ENCODE measurements at places on chromosomes 5 and 9.

DNA sequence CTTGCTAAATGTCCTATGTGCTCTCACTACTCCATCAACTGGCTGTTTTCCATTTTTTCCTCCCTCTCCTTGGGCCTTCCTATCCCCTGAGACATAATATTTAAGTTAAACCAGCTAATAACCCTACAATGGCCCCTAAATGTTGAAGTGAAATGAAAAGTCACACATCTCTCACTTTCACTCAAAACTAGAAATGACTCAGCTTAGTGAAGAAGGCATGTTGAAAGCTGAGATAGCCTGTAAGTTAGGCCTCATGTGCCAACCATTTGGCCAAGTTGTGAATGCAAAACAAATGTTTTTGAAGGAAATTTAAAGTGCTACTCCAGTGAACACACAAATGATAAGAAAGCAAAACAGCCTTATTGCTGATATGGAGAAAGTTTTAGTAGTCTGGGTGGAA, 48.8 kb upstream of the CDH10 start:
- no peak for DNase-seq

DNA sequence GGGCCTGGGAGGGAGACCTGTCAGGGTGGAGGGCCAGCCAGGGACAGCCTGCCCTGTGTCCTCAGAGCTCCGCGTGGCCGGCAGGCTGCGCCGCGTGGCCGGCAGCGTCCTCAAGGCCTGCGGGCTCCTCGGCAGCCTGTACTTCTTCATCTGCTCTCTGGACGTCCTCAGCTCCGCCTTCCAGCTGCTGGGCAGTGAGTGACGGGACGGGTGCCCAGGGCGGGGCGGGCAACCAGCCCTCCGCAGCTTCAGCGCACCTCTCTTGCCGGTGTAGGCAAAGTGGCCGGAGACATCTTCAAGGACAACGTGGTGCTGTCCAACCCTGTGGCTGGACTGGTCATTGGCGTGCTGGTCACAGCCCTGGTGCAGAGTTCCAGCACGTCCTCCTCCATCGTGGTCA, 1.8 kb downstream of the SLC34A3 start:
- no peak for DNase-seq

- no peak for DNase-seq
These were observed 138.6 kb upstream of the NFIB start for GRCh38 chr9:14452539-14452938.

DNA sequence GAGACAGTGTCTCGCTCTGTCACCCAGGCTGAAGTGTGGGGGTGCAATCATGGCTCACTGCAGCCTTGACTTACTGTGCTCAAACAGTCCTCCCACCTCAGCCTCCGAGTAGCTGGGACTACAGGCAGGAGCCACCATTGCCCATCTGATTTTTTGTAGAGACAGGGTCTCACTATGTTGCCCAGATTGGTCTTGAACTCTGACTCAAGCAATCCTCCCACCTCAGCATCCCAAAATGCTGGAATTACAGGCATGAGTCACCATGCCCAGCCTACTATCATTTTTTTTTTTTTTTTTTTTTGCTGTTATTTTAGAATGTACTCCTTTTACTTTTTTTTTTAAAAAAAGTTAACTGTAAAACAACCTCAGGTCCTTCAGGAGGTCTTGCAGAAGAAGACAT, 449.0 kb downstream of the CCDC171 start:
- no peak for DNase-seq

DNA sequence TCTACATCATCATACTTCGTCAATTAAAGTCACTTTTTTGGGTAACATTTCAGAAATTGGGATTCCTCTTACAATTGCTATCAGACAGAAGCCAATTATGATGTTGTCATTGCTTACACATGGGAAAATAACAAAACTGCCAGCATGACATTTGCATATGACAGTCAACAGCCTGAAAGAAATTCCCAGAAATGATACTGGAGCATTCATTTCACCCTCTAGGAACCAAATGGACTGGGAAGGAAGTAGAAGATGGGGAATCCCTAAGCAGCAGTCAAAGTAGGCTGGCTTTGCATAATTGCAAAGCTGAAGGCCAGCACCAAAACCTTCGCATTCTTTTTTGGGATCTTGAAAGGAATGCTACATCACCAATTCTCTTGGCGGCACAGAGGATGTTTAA, 10.7 kb downstream of the HMGCS1 start:
- peak; percentile 92 for DNase-seq

GRCh38 chr5:91328743-91329142, 54.4 kb downstream of the ARRDC3 start:
- DNase-seq, result no peak

- DNase-seq, result no peak
These were observed 1.3 kb upstream of the EBF1 start for GRCh38 chr5:159100782-159101646.

- DNase-seq, result no peak
These were observed 1.1 kb downstream of the CFAP90 start for GRCh38 chr5:7849681-7850394.

DNA sequence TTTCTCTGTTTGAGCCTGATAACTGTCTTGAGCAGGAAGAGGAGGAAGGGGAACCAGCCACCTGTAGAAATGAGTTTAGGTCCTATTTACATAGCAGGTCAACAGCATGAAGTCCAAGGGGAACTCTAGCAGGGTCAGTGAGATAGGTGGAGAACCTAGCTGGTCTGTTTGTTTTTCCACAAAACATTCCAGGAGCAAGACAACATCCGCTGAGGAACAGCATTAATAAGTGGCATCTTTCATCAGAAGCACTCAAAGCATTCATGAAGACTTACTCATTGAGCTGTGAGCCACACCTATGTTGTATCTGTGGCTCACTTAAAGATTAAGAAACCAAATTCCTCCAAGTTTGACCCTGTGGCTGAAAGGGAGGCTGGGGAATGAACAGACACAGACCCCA, 115.9 kb downstream of the ACTBL2 start:
- no peak for DNase-seq

- no peak for DNase-seq
These were observed 7.5 kb downstream of the UNC5A start for GRCh38 chr5:176817841-176818377.

DNA sequence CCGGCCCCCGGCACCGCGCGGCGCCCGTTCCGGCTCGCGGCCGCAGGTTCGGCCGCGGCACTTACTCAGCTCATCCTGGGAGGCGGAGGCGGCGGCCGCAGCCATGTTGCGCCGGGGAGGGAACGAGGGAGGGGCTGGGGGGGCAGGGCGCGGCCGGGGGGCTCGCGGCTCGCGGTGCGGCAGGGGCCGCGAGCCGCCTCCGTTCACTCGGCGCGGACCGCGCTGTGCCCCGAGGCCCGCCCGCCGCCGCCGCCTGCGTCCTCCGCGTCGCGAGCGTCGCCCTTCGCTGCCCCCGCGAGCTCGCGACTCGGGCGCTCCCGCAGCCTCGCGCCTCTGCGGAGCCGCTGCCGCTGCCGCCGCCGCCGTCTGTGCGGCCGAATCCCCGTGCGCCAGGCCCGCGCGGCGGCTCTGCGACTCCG, 735 bp downstream of the ECPAS start:
- no peak for DNase-seq

GRCh38 chr9:71916834-71917534, 5.5 kb downstream of the C9orf85 start:
- peak; percentile 23 for DNase-seq

DNA sequence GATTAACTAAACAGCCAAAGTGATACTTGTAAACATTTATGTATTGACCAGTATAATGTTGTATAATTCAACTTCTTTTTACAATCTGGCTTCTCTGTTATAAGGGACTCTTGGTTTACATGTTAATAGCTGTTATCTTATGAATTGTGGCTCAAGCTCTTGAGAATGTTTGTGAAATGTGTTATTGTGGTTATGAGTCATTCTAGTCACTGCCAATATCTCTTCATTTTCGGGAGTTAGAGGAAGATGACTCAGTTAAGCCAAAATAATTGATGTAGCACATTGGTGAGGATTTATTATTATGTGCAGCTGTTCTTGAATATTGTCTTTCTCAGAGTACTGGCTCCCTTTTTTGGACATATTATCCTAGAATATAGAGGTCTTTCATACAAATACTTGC, 655.2 kb upstream of the RIOK2 start:
- no peak for DNase-seq

- no peak for DNase-seq
These were observed 134.7 kb downstream of the CDH6 start for GRCh38 chr5:31328040-31328733.

DNA sequence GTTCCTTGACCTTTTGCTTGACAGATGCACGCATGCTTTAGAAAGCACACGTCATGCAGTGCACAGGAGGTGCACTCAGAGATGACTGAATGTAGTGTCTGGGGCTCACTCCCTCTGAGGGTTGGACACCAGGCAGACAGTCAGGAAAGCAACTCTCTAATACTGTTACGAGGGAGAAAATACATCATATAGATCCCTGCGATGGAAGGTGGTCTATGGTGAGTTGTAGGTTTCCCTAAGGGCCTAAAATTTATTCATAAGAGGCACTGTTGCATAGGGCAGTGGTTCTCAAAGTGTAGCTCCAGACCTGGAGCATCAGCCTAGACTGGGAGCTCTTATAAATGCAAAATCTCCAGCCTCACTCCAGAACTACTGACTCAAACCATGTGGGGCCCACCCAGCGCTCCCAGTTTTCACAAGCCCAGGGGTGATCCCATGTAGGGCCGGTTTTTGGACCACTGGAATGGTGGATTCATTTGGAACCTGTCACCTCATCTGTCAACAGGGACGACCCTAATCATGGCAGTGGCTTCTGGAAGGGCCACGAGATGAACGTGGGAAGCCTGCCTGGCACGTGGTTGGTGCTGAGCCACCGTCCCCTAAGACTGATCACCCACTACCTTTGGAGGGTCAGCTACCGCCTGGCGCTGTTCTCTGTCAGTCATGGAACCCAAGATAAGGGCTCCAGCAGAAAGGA, 16.8 kb upstream of the PHF19 start:
- no peak for DNase-seq

GRCh38 chr5:72377910-72378638, 57.9 kb downstream of the PTCD2 start:
- peak; percentile 57 for DNase-seq

DNA sequence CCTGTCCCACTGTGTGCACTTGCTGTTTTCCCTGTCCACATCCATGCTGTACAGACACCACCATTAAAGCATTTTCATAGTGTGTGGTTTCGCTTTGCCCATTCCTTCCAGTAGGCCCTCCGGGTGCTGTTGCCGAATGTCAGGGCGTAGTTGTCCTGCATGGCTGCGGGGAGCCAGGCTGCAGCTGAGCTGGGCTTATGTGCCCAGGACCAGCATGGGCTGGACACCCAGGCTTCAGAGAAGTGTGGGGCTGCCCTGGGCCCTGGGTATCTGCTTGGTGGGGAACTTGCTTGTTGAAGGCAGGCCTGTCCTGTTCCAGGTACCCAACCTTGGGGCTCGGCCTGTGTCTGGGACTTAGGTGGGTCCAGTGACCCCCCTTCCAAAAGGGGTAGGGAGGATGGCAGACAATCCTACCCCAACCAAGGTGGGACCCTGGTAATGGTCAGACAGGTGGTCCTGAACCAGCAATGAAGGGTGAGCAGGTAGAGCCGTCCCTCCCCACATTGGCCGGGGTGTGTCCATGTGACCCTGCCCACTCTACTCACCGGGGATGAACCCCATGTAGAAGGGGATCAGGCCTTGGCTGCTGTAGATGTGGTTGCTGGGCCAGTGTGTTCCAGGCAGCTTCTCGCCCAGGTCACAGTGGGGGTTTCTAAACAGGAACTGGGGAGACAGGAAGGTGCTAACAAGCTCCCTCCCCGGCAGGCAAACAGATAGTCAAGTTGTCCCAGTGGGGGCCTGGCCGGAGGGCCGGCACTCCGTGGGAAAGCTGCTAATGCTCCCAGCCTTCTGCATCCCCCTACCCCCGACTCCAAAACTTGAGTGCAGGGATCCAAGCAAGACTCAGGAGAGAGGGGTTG, 2.8 kb downstream of the TUBB4B start:
- DNase-seq, result no peak

- DNase-seq, result peak; percentile 33
These were observed 40.3 kb downstream of the JAK2 start for GRCh38 chr9:5025416-5025815.

- no peak for DNase-seq
These were observed 15.4 kb upstream of the NPR2 start for GRCh38 chr9:35776018-35776417.

DNA sequence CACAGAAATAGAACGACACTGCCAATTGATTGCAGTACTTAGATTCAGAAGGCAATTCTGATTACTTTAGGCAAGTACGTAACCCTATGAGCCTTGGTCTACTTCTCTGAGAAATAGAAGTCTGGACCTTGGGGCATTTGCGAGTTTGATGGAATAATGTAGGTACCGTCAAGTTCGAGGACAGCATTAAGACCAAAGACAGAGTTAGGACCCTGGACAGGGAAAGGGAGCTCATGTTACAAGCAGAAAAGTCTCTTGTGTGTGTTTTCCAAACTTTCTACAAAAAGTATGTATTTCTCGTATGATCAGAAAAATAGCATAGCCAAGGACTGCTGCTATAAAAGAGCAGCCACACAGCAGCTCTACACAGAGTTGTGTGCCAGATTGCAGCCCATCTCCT, 20.1 kb downstream of the CCDC180 start:
- no peak for DNase-seq

DNA sequence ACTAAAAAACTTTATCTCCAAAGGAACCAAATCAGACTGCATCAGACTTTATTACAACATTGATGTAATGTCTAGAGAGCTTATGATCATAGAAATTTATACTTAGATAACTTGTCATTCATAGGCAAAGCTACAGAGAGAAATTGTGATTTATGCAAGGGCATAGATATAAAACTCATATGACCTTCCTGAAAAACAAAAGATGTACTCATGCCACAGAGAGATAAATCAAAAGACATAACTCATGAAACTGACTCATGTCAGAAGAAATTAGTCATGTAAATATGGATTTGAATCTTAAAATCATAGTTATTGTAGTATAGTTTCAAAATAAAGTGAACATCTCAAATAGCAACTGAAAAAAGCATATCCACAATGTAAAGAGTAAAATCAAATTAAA, 186.2 kb downstream of the GABBR2 start:
- no peak for DNase-seq

GRCh38 chr5:133233616-133234015, 181.8 kb downstream of the HSPA4 start:
- DNase-seq, result no peak

DNA sequence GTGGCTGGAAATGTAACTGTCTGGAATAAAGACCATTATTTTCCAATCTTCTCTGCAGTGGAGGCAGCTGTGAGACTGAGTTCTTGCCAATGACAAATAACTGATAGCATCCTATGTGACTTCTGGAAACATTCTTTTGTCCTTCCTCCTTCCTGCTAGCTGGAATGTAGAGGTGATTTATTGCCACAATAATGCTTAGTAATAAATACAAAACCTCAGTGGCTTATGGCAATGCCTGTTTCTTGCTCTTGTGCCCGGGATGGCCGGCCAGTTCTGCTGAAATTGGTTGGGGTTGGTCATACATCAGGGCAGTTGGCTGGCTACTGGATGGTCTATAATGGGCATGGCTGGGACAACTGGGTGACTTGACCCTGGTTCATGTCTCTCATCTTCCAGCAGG, 12.2 kb upstream of the TEX48 start:
- no peak for DNase-seq

DNA sequence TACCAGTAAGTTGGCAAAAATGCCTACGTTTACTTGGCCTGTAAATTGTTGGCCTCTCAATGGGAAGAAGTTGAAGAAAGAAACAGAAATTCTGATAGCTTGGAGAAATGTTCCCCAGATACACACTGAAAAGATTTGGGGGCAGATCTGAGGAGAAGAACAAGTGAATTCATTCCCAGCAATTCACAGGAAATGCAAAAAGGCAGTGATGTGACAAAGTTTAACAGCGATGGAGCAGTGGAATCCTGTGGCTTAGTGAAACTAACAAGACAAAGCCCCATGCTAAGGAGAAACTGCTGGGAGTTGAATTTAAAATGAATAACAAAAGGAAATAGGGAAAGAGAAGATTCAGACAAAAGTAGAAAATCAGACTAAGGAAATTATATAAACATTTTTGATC, 213.2 kb upstream of the EDIL3 start:
- no peak for DNase-seq
